Adipocyte (in vitro differentiated cells): ENCODE measurements at places on chromosomes 16 and 17.

DNA sequence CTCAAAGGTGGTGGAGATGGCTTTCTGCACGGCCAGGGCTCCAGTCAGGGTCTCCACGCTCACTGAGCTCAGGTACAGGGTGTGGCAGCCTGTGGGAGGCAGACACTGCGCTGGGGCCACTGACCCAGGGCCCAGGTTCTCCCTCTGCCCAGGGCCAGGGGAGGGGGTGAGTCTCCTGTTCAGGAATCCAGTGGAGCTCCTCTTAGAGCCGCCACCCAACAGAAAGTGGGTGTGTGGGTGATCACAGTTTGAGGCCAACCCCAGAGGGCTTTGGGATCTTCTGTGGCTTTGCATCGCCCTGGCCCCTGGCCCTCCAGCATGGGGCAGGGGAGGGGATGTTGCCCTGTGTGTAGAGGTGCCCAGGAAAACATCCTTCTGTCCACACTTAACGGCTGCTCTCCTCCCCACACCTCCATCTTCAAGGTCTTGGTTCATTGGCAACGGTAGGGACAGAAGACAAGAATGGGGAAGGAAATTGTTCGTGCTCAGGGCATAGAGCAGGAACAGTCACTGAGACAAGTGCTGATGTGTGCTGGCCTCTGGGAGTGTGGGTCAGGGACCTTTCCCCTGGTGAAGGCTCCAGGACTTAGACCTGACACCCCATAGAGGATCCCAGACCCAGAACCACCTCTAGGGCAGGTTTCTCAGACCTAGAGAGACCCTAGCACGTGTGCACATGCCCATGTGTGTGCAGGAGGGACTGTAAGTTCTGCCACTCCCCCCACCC, 21.5 kb downstream of the TNS4 start:
- DNase-seq: no peak

DNA sequence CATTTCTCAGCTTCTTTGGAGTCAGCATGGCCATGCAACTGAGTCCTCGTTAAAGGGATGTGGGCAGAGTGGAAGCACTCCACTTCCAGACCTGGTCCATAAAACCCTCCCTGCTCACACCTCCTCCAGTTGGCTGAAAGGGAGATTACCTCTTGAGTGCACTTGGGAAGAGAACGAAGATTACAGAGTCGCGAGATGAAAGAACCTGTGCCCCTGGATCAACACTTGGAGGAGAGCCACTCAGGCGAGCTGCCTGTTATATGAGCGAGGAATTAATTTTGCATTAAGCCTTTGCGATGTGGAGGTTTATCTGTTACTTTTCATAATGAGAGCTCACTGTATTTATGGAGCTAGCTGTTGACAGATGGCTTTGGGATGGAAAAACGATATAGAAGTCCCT, 147.9 kb downstream of the MAF start:
- no peak for DNase-seq

DNA sequence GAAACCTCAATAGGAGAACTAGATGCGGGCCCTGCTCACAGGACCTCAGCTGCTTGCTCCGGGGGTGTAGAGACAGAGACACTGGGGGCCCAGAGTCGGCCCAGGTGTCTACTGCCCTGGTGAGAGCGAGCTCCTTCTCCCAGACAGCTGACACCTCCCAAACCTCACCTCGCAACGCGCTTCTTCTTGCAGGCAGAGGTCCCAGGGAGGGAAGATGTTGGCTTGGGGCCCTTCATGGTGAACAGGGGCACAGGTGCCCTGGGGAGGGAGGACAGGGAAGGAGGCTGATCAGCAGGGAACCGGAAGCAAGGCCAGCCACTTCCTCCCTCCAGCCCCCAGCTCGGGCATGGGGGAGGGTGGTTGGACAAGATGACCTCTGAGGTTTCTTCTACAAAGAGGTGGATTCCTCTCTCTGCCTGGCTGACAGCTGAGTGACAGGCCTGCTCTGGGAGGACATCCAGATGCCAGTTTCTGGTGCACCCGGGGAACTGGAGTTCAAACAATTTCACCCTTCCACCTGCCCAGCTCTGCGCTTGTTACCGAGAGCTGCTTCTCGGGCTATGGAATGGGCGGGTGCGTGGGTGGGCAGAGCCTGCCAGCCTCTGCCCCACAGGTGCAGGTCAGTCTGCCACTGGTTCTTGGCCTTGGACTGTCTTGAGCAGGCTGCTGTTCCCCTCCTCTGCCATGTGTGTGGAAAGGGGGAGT, 11.7 kb upstream of the GFAP start:
- DNase-seq: no peak

DNA sequence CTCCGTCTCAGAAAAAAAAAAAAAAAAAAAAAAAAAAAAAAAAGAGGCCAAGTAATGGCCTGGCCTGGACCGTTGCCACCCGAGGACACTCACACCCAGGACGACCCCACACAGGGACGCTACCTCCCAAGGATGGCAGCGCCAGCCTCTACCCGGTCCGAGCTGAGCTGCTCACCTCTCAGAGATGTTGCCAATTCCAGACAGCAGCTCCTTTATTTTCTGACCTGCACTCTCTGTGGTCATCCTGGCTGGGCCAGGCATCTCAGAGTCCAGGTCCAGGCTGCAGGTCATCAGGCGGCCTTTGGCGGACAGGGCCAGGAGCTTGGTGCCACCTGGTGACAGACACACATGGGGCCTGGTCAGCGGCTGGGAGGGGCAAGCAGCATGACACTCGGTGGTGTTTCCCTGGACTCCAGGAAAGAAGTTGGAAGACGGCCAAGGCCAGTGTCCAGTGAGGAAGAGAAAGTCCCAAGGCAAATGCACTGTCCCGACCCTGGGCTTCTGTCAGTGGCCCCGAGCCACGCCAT, 3.1 kb downstream of the FAAP100 start:
- no peak for DNase-seq

GRCh38 chr17:50425682-50426471, at the start of gene ACSF2:
Gene ACSF2, plus strand, starts transcription at chr17:50426218. Its CDS starts 44 bp downstream, at chr17:50426262.
- DNase-seq: peak; percentile 88

GRCh38 chr17:73432624-73433190, 120.9 kb upstream of the CDC42EP4 start:
- no peak for DNase-seq

GRCh38 chr16:85948138-85948509, 49.2 kb downstream of the IRF8 start:
- no peak for DNase-seq

DNA sequence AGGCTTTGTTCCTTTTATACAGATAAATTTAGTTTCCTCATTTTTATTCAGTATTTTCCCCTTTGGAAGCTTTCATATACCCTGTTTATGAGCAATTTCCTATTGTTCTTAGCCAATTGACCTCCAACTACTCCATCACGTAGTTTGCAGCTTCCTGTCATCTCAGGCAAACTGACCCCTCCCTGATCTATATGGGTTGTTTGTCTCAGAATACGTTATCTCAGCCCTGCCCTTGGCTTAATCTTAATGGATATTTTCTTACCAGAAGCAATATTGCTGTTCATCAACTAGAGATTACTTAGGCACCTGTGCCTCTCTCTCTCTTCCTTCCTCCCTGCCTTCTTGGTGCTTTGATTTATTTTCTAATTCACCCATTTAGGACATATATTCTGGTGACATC, 81.2 kb downstream of the ZNF18 start:
- DNase-seq: no peak

DNA sequence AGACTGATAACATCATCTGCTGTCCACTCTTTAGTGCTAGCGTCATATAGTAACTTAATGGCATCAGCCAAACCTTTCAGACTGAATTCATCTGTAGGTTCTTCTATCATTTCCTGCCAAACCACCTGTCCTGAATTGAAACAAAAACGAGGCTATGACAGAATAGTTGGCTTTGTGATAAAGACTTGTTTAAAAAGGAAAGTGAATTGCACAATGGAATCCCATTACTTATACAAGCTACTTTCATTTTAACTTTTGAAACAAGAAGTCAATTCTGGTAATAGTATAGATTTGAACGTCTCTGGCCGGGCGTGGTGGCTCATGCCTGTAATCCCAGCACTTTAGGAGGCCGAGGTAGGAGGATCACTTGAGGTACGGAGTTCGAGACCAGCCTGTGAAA, 18.2 kb downstream of the LASP1NB start:
- no peak for DNase-seq

DNA sequence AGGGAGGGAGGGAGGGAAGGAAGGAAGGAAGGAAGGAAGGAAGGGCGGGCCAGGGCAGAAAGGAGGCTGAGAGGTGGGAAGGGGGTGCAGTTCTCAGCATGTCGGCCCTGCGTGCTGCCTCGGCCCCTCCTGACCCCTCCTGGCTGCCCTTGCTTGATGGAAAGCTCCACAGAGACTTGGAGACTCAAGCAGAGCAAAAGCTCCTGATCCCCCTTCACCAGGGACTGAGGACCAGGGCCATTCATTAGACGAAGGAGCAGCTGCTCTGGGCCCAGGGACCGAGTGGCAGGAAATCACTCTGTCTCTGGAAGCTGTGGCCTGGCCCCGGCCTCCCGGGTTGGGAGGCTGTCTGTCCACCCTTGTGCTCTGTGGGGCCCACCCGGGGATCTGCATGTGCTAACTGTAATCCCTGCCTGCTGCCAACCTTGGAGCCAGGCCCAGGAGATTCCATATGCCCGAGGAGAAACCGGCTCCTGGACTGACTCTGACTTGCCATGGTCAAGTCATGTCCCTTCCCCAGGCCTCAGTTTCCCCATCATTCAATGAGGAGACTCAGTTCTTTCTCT, 27.4 kb upstream of the C1QL1 start:
- DNase-seq: peak; percentile 47

- no peak for DNase-seq
These were observed 108.9 kb upstream of the EEF2KMT start for GRCh38 chr16:5206331-5206990.

DNA sequence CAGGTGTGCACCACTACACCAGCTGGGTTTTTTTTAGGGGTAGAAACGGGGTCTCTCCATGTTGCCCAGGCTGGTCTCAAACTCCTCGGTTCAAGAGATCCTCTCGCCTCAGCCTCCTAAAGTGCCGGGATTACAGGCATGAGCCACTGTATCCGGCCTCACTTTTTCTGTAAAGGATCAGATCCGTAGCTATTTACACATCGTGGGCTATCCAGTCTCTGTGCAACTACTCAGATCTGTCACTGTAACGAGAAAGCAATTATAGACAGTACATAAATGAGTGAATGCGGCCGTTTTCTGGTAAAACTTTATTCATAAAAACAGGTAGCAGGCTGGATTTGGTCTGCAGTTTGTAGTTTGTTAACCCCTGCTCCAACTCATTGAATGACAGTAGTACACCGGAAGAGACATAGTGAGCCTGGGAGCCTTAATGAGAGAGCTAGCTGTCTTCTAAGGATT, 44.5 kb downstream of the VMP1 start:
- DNase-seq: no peak

DNA sequence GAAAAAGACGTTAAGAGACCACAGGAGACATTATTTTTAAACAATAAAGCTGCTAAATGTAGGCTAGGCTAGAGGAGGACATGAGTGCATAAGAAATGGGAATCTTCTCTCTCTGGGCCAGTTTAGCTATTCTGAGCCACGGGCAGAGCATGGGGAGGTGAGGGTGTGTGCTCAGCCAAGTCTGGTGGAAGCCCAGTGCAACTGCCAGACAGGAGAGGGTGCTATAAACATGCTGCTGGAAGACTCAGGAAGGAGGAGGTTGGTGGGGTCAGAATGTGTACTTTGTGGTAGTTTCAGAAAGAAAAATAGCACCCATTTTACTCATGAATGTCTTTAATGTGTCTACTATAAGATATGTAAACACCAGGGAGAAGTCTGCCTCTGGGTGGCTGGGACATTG, 5.9 kb upstream of the SDK2 start:
- DNase-seq: no peak

GRCh38 chr17:50266384-50267073, 7.7 kb upstream of the TMEM92 start:
- DNase-seq: peak; percentile 92

DNA sequence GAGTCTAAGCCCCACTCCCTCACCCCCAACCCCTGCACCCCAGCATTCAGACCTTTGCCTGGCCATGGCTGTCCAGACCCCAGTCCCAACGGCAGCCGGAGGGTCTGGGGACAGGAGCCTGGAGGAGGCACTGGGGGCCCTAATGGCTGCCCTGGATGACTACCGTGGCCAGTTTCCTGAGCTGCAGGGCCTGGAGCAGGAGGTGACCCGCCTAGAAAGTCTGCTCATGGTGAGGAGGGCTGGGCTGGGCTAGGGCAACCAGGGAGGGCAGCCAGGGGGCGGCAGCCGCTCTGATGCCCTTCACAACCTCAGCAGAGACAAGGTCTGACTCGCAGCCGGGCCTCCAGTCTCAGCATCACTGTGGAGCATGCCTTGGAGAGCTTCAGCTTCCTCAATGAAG, 14.4 kb downstream of the RIPOR1 start:
- DNase-seq: no peak

DNA sequence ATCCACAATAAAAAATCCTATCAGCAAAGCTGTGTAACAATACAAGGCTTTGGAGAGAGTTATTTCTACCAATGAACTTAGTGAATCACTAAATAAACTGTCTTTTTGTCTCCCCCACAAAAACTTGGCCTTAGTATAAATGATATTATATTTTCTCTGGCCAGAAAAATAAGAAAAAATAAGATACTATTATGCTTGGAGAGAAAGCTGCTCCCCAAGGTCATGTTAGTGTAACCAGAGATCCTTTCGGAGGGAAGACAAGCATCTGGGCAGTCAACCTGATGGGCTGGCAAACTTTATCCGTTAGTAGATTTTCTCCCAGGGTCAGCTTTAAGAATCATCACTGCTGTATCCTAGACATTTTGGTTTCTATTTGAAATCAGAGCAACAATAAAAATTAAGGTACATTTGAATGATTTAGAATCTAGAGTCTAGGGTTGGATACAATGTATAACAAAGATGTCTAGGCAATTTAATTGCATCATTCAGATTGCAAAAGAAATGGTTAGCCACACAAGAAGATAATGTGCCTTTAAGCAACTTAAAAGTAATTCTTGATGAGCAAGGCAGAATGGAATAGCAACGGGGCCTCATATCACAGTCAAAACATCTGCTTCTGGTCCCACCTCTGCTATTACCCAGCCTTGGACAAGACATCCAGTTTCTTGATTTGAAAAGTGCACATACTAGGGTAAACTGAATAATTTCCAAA, 280.4 kb downstream of the SLC39A11 start:
- DNase-seq: no peak

- DNase-seq: no peak
These were observed 74.2 kb upstream of the MARCHF10 start for GRCh38 chr17:62882284-62882683.

- DNase-seq: no peak
These were observed 45.3 kb downstream of the CCDC182 start for GRCh38 chr17:57699751-57700219.

- DNase-seq: peak; percentile 84
These were observed 3.8 kb downstream of the SMARCD2 start for GRCh38 chr17:63838631-63839171.

GRCh38 chr16:54817940-54818574, 112.6 kb upstream of the IRX5 start:
- no peak for DNase-seq

- no peak for DNase-seq
These were observed 13.6 kb downstream of the SMCR8 start for GRCh38 chr17:18328643-18329204.
